ENCODE measurements at places on chromosomes 6 and 20.
A peak's percentile ranks its signal among the peaks of the same experiment; 100 is the strongest.

- DNase-seq, result no peak
Measured at GRCh38 chr6:90557006-90557405, 29.9 kb downstream of the MAP3K7 start.

GRCh38 chr20:50305636-50306477 is 115.2 kb downstream of the CEBPB start:
- no peak for DNase-seq

GRCh38 chr20:3340443-3340842 is 67.0 kb downstream of the DNAAF9 start:
- DNase-seq, result no peak

DNA sequence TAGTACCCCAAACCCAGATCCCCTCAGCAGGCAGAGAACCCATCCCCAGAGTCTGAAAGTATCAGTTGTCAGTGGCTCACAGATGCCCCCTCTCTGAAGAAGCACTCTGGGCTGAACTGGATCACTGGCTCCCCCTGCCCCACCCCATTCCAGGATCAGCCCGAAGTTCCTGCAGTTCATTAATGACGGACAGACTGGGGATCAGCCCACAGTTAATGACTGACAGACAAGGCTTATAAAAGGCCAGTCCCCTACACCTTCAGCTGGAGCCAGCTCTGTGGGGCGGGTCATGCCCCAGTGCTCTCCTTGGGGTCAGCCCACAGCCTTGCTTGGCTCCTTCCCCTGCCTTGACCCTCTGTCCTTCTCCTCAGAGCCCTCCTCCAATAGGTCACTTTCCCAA is 21.7 kb downstream of the KIAA1755 start:
- DNase-seq, result no peak

GRCh38 chr6:24664046-24664987 is 2.4 kb downstream of the TDP2 start:
- DNase-seq, result no peak

GRCh38 chr6:161954699-161955276 is 680.9 kb upstream of the AGPAT4 start:
- DNase-seq, result no peak

GRCh38 chr6:130466748-130467061 is 100.9 kb downstream of the TMEM200A start:
- no peak for DNase-seq

GRCh38 chr20:63320041-63320511 is 27.1 kb downstream of the COL20A1 start:
- DNase-seq, result no peak

DNA sequence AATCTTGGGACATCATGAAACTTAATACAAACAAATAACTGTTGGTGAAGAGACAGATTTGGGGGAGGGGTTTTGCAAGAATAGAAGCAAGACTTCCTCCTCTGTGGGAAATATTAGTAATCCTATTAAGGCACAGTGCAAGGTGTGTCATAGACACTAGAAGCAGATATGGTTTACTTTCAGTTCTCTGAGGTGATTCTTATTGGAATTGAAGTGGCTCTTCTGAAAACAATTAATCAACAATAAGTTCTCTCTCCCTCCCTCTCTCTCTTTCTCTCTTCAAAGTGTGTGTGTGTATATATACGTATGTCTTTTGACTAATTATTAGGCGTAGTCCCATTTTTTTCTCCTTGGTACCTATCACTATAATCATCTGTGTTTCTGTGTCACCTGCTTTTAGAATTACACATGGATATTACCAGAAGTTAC is 99.8 kb downstream of the HIVEP2 start:
- peak; percentile 67 for DNase-seq

DNA sequence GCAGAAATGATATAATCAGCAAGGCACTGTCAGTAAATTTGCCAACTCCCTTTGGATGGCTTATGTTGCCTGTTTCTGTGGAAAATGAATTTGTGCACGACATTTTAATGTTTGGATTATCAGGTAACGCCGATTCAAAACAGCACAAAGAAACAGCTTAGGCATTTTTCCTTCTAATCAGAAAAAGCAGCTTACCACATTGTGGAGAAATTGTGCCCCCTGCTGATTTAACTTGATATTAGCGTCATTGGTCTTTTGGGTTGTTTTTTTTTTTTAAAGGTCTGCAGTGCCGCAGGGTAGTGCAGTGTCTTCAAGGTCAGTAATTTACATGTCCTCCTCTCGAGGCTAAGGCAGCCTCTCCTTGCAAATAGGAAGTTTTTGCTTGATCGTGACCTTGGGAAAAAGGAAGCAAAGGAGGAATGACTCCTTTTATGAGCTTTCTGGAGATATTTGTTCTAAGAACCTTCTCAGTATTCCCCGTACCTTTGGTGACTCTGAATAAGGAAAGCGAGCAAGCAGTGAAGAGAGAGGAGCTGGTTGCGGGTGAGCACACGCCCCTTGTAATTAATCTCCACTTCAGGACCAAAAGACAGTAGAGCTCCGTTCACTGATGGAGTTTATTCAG is 79.1 kb downstream of the ELOVL4 start:
- peak; percentile 60 for DNase-seq

DNA sequence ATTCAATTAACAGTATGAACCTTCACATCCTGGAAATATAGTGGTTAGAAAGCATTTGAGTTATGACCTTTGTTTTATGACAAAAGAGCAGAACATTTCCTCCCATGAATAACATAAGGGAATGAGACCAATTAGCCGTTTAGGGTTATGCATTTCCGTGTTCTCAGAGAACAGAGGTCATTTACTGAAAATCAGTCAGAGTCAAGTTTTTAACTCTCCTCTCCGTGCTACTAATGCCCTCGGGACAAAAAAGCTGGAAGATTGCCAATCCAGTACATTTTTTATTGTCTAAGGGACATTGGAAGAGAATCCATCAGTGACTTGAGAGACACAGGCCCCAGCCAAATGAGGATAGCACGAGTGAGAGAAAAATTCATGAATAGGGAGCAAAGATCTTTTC is 632.7 kb downstream of the RFPL4B start:
- DNase-seq, result no peak

- no peak for DNase-seq
Measured at GRCh38 chr20:24522452-24523330, 53.3 kb downstream of the SYNDIG1 start.

DNA sequence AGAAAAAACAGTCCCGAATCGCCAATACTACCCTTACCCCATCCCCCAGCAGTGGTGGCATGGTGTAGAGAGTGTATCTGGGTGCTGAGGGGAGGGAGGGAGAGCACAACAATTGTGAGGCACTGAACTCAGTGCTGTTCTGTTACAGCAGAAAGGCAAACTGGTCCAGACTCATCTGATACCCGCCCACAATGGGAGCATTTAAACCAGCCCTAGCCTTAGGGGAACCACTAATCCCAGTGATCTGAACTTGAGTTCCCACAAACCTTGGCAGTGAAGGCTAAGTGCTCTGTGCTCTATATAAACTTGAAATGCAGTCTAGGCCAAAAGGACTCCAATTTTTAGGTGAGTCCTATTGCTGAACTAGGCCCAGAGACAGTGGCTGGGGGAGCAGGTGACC is 666.4 kb upstream of the PTCHD4 start:
- no peak for DNase-seq

- DNase-seq, result no peak
Measured at GRCh38 chr6:90403489-90404381, 107.1 kb upstream of the BACH2 start.

DNA sequence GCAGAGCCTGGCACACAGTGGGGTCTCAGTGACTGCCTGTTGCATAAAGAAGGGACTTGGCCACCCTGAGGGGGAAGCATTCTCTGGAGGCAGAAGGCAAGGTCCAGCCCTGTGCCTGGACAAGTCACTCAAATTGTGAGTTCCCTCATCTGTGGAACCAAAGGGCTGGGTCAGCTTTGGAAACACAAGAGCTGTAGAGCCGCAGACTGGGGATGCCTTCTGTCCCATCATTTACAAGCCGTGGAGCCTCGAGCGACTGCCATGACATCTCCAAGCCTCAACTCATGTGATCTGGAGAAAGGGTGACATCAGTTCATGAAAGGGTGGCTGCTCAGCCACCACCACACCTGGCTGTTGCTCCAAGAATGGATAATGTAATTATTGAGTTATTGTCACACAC is 20.4 kb upstream of the SIRPD start:
- DNase-seq, result no peak

Measured in CD4-positive, alpha-beta T cell treated with Interleukin-10 for 1 hour (primary cell).